ENCODE measurements at places on chromosomes 6 and 20.
A peak's percentile ranks its signal among the peaks of the same experiment; 100 is the strongest.

DNA sequence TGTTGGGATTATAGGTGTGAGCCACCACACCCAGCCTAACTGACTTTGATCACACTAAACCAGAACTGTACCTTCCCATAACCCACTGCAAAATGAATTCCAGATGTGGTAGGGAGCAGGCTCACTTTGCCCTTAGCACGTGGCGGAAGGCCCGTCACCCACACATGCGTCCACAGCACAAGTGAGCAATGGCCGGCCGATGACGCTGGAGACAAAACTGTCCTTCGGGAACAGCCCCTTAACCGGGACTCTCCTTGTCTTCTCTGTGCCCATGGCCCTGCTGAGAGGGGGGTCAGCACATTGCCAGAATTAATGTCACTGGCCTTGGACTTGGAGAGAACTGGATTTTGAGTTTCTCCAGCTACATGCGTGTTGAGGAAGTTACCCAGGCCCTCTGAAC lies 107.2 kb downstream of the TOX2 start:
- no peak for DNase-seq

DNA sequence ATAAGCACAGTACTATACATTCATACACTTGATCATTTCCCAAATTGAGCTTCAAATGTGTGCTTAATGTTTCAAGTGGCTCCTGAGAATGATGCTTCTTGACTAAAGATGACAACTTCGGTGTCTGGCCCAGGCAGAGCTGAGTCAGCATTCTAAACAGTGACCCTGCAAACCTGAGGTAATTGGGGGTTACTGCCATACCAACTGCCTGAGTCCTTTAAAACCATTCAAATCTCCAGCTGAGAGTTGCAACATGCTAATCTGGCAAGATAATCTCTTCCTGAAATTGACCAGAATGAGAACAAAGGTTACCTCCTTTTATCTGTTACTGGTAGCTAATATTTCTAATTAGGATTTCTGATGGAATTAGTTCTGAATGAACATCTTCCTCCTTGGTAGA lies 8.2 kb downstream of the BACH2 start:
- DNase-seq: no peak

GRCh38 chr20:42270539-42270938 lies 652.4 kb upstream of the CHD6 start:
- DNase-seq: no peak

GRCh38 chr20:7657569-7657968 lies 282.7 kb downstream of the HAO1 start:
- no peak for DNase-seq

DNA sequence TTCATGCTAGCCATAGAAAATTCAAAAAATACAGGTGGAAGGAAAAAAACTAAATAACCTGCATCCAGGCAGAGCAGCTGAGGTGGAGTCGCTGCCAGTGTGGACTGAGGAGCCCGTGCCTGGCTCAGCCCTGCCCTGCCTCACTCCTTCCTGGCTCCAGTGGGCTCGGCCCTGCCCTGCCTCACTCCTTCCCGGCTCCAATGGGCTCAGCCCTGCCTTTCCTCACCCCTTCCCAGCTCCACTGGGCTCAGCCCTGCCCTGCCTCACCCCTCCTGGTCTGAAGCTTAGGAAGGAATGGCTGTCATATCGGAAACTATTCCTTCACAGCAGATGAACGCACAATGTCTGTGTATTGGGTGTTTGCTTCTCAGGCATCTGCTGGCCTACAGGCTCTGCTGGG lies 142.1 kb downstream of the SMOC2 start:
- no peak for DNase-seq

- no peak for DNase-seq
Observed at GRCh38 chr6:113277111-113277510, 580.0 kb upstream of the MARCKS start.

DNA sequence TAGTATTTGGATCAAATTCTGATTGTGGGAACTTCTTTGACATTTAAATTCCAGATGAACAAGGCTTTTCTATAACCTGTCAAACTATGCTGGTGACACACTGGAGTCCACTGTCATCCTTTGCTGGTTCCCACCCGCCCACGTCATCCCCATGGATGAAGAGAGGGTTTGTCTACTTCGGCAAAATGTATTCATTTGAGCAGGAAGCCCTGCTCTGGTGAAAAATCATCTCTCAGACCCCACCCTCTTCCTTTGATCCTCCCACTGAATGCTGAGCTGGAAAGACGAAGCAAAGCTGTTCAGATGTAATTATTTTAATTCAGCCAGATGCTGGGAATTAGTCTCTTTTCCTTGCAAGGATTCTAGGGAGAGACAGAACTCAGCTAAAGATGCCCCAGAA lies 50.5 kb downstream of the CPNE5 start:
- no peak for DNase-seq

DNA sequence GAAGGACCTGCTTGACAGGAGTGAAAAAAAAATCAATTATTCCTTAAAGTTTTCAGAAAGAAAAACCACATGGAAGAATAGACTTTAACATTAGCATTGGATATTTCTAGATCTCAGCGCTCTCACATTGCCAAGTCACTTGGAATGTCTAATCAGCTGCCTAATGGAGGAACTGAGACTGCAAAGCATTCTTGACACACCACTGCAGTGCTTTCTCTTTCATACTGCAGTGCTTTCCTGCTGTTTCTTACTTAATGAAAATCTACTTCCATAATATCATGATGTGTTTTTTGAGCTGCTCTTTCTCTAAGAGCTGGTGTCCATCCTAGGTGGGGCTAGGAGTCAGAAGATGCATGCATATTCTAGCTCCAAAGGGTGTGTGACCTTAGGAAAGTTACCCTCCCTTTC lies 20.4 kb upstream of the MCM3 start:
- DNase-seq: no peak

DNA sequence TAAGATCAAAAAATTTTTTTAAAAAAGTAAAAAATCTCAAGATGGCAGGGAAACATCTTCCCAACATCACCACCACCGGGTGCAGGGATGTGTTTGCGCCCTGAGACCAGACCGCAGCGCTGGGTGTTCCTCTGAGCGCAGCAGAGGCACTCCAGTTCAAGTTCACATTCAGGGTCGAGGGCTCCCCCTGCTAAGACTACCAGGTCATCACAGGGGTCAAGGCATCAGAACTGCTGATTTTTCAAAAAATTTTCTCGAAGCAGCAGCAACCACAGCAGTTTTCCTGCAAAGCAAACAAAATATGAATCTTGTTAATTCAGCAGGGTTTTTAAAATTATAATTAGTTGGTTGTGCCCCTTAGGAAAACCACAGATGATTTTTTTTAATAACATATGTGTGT lies 83.1 kb downstream of the MYLK4 start:
- DNase-seq: no peak

DNA sequence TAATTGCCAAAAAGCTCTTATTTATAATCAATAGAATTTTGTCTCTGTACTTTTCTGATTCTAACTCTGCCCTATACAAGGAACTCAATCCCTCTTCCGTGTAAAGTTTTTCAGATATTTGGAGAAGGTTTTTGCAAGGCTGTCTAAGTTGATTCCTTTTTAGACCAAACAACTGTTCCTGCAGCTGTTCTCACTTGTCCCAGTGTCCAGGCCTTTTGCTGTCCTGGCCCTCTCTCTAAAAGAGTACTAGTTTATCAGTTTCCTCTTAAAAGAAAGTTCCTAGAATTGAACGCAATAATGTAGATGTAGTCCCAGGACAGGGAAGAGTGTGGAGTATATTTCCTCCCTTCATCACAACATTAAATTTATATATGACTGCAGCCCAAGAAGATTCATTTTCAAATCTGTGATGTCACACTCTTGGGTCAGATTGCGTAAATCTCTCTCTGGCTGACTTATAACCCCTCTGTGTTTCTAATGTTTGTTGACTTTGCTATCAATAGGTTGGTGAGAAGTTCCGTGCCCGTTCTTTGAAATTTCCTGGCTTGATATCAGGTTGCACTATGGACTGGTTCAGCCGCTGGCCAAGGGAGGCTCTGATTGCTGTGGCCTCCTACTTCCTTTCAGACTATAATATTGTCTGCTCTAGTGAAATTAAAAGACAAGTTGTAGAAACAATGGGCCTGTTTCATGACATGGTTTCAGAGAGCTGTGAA lies 139.4 kb upstream of the GLP1R start:
- DNase-seq: no peak

GRCh38 chr20:10509376-10509775 lies 74.3 kb downstream of the SLX4IP start:
- DNase-seq: no peak

- no peak for DNase-seq
Observed at GRCh38 chr6:136330634-136331033, 41.0 kb upstream of the BCLAF1 start.

DNA sequence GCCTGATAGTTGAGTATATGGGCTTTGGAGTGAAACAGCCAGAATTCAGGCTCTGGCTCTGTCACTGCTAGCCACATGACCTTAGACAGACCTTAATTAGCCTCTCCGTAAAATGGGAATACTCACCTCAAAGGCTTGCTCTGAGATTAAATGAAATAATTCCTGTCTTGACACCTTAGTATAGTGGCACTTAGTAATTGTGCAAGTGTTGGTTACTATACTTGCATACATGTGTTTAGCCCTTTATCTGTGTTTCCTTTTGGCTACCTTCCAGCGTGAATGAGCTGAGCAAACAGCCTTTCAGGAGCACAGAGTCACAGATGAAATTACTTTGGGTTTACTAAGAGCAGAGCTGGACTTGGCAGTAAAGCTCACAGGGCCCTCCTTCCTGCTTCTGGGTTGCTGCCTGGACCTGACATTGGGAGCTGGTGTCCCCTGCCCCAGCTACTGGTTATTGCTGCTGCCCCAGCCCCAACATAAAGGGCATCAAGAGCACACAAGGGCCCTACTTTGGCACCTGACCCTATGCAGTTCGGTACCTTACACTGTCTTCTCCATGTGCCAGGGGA lies 32.8 kb downstream of the CD164 start:
- DNase-seq: peak; percentile 40

GRCh38 chr6:33950891-33951889 lies 147.4 kb upstream of the MLN start:
- DNase-seq: no peak

DNA sequence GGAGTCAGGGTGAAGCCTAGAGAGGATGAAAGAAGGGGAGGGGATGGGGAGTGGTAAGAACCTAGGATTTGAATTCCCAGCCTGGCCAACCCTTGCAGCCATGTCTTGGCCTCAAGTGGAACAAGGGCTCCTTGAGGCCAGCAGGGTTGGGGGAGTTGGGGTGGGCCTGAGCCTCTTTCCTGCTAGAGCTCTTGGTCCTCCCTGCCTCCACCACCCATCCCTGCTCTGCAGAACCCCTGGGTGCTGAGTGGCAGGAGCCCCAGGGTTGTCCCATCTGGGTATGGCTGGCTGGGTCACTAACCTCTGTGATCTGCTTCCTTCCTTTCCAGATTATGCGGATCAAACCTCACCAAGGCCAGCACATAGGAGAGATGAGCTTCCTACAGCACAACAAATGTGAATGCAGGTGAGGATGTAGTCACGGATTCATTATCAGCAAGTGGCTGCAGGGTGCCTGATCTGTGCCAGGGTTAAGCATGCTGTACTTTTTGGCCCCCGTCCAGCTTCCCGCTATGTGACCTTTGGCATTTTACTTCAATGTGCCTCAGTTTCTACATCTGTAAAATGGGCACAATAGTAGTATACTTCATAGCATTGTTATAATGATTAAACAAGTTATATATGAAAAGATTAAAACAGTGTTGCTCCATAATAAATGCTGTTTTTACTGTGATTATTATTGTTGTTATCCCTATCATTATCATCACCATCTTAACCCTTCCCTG lies 8.3 kb downstream of the VEGFA start:
- DNase-seq: no peak

GRCh38 chr6:24464253-24465038 lies 24.9 kb downstream of the GPLD1 start:
- DNase-seq: no peak

DNA sequence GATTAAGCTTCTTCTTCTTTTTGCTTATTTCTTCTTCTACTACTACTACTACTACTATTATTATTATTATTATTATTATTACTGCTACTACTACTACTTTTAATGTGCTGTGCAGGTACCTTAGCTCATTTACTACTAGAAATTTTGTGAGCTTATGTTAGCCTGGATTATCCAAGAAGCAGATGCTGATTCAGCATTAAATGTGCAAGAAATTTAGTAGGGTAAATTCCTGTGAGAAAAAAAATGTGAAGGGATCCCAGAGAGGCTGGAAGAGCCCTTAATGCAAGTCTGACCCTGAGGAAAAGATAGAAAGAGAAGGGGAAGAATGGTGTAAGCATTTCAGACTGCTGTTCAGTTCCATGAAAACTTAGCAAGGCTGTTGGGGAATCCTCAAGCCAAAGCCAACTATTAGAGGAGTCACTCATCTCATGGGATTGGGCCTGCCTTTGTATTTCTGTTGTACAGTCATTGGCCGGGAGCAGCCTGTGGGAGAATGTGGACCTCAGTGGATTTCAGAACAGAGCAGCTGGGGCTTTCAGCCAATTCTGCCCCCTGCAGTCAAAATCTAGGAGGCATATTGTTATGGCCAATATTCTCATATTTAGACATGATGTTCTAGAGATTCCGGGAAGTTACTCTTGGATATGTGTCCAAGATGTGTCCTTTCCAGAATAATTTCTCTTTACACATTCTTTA lies 37.2 kb upstream of the TSPYL1 start:
- DNase-seq: no peak

GRCh38 chr6:117840541-117840983 lies 66.5 kb upstream of the SLC35F1 start:
- no peak for DNase-seq

- no peak for DNase-seq
Observed at GRCh38 chr6:81813305-81813704, 60.8 kb upstream of the TENT5A start.

DNA sequence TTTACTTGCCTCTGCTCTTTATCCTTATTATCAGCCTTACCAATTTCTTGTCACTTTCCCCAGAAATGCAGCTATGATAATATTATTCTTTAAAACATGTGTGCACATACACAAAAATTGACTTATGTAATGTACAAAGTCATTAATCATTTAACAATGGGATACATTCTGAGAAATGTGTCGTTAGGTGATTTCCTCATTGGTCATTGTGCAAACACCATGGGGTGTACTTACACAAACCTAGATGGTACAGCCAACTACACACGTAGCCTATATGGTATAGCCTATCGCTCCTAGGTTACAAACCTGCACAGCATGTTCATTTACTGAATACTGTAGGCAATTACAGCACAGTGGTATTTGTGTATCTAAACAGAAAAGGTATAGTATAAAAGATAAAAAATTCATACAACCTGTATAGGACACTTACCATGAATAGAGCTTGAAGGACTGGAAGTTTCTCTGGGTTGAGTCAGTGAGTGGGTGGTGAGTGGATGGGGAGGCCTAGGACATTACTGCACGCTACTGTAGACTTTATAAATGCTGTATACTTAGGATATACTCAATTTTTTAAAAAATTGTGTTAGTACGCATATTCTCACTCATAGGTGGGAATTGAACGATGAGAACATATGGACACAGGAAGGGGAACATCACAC lies 56.9 kb downstream of the HIVEP1 start:
- DNase-seq: no peak

DNA sequence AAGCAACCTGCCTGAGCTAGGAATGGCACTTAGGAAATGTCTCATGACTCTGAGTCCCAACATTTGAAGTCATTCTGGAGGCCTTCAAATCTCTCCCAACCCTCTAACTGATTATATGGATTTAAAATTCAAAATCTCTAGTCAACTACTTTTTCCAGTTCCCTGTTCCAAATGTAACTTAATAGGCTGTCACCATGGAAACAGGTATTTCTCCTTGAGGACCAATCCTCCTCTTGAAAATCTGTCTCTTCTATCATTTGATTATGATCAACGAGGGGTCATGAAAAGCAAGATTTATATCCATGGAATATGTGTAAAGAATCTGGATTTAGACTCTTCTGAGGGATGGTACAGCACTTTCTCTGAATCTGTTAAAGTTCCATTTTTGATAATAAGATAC lies 127.3 kb upstream of the DTNBP1 start:
- no peak for DNase-seq
